Stimulated activated CD8-positive, alpha-beta memory T cell treated with anti-CD3 and anti-CD28 coated beads, Interleukin-4, amount 100 ng/mL, for 1 hour (primary cell): ENCODE measurements at places on chromosomes 11 and 22.

- no peak for DNase-seq
Measured at GRCh38 chr11:94722735-94723134, 45.4 kb upstream of the AMOTL1 start.

- DNase-seq, result no peak
Measured at GRCh38 chr22:23182309-23183060, 2.2 kb downstream of the BCR start.

GRCh38 chr11:124643605-124644425, 21.2 kb downstream of the TBRG1 start:
- no peak for DNase-seq

DNA sequence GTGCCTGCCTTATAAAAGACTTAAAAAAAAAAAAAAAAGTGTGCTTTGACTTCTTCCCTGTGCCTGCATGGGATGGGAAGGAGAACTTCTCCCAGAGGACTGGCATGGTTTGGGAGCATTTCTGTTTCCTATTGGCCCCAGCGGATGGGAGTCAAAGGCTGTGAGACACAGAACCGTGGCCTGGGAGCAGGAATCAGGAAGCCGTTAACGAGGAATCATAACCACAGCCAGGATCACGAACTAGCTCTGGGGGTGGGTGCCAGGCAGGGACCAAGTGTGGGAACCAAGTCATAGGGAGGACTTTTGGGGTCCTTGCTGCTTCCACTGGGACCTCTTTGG, 526 bp downstream of the C1QTNF6 start:
- DNase-seq, result no peak

- no peak for DNase-seq
Measured at GRCh38 chr22:47086596-47087248, 324.3 kb downstream of the TBC1D22A start.

DNA sequence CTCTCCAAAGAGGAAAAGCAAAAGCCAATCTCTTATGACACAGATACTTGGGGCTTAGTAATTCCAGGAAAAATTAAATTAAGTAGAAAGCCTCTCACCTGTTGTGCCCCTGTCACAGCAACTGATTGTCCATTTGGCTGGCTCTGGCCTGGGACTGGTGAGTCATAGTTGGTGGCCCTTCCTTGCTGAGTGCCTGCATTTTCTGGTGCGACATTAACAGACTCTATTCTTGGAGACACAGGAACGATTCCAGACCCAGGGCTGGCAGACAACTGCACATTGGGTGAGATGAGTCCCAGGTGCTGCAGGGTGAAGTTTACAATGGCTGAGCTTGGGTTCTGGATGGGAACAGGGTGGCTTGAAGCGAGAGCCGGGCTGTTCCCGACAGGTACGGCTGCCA, 15.6 kb downstream of the E2F8 start:
- DNase-seq, result no peak

DNA sequence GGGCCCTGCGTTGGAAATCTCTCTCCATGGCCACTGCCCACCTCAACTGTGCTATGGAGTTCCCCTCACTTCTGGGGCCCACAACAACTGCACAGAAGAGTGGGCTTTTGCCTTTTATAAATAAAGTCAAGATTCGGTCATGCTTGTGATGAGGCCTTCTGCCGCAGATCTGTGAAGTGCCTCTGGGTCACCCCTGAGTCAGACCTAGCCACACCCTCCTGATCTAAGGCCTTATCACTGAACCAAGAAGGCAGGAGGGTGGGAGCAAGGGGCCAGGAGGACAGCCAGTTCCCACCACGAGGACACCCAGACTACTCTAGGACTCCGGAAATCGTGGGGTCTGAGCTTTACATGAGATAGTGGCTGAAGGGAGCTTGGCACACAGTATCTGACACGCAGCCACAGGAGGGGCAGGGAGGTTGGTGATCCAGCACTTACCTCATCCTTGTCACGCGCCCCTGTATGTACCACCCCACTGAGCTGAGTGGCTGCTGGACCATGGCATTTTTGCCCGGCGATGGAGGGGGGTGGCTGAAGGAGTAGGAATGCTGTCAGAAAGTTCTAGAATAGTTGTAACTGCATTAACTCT, 115.7 kb downstream of the ABTB2 start:
- DNase-seq, result no peak

DNA sequence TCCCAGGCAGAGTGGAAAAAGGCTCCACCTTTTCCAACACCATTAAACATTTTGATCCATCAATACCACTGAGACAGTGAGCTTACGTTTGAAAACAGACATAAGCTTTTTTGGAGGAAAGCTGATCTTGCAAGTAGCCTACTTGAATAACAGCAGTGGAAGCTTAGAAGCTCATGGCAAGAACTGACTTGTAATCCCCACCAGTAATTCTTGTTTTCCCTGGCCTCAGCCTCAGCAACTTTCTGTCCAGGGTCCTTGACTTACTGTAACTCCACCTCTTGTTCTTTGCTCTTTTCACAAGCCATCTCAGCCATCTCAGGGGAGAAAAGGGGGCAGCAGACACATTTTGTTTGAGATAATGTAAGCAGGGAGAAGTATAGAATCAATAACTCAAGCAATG, 12.3 kb upstream of the MPZL2 start:
- no peak for DNase-seq

DNA sequence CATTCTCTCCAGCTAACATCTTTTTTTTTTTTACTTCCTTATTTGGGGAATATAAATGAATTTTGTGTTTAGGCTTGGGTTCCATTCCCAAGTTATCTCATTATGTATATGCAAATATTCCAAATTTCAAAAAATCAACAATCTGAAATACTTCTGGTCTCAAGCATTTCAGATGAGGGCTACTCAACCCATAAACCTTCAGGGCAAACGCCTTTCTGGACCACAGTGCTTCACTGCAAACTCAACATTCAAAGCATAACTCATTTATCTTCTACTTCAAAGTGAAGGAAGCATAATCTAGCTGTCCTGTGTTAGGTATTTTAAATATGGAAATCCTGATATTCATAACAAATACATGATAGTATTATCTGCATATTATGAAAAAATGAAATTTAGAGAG, 161.7 kb upstream of the PGR start:
- DNase-seq, result no peak

GRCh38 chr11:130980071-130980862, 64.0 kb upstream of the SNX19 start:
- DNase-seq, result no peak

DNA sequence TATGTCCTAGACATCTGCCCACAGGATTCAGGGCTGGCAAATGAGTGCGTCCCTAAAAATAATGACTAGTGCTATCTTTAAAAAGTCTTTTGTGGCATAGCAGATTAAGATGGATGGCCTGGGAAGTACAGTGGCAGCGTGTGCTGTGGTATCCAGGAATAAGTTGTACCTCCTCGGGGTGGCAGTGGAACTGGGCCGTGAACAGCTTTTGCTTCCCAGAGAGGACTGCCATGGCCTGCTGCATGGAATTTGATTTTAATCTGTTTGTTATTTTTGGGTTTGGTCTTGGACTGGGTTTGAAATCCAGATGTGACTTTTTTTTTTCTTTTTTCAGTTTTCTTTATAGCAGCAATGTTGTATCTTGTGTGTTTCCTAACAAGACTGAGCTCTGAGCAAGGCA, 71.3 kb upstream of the PARVG start:
- no peak for DNase-seq

- no peak for DNase-seq
Measured at GRCh38 chr11:118341261-118341660, 1.2 kb downstream of the CD3D start.
